ENCODE measurements at places on chromosomes 12 and 14. TPM values are rescaled to one million over a fixed set of nuclear protein-coding genes. Genes with fewer than 3 reads are reported as not detected.

The ACSM4 gene
- total RNA-seq: not detected

DNA sequence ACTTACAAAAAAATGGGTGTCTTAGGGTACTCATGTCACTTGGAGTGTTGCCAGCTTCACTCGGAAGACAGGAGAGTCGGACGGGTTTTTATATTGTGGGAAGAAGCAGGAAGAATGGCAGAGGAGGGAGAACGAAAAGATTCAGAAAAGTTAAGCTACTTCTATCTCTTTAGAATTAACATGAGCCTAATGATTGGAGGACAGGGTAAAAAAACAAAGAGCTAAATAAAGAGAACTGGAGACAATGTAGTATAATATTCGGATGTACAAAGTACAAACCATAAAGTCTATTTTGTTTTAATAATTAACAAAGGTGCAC is 43.9 kb downstream of the EFCAB11 start:
- no peak for DNase-seq

The INHBC gene
- total RNA-seq: not detected

- peak; percentile 73 for DNase-seq
Observed at GRCh38 chr12:54601841-54602240, 13.4 kb upstream of the PPP1R1A start.

GRCh38 chr14:88251650-88252049 is 71.4 kb downstream of the KCNK10 start:
- DNase-seq: no peak

DNA sequence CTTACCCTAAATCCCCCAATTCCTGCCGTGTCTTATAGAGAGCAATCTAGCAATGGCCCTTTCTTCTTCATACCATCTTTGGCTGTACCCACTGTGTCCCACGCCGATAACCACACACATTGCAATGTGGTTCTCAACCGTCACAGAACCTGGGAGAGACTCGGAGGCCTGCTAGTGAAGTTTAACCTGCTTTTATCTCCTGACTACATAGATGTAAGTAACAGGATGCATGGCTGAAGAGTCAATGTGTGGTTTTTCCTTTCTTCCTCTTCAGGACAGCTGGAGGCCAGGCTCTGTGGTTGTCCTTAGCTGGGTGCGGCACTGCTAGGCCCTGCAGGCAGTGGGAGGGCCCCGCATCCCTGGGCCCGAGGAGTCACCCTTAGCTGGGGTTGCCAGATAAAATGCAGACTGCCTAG is 51.3 kb downstream of the ZNF664 start:
- DNase-seq: peak; percentile 41

The PLD4 gene
- total RNA-seq: not detected

DNA sequence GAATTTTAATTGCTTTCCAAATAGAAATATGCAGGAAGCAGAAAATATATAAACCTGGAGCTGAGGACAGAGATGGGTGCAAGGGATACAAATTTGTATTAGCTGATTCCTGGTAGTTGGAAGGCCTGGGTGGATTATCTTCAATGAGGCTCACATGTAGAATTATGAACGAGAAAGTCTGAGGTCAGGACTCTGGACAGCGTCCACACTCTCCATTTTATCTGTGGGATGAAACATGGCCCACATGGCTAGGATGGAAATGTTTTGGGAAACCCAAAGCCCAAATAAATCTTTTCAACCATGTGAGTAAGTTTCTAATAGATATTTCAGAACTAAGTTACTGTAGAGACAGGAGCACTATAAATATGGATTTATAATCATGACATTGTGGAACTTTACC is 256.1 kb downstream of the APAF1 start:
- peak; percentile 2 for DNase-seq

The TSPAN11 gene
- total RNA-seq: 0.32 TPM

- DNase-seq: no peak
Observed at GRCh38 chr12:102953221-102953620, 4.3 kb upstream of the ASCL1 start.

- no peak for DNase-seq
Observed at GRCh38 chr14:58864751-58865513, 227.2 kb downstream of the DACT1 start.

DNA sequence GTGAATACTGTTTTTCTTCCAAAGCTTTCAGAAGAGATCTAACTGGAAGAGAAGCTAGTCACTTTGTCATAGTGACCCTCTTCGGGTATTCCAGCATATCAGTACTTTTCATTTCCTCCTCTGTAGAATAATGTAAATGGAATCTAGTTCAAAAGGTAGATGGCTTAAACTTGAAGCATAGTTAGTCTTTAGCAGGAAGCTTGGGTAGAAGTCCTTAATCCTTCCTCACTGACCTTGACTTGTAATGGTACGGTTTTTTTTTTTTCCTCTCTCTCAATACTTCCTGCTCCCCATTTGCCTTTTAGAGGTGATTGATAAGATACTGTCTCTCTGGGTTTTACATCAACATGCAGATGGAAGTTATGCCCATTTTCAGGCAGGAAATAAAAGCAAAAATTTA is 1.7 kb downstream of the FBXO34 start:
- no peak for DNase-seq

- no peak for DNase-seq
Observed at GRCh38 chr12:131085816-131086591, 132.3 kb downstream of the ADGRD1 start.

The PIK3C2G gene
- not detected for total RNA-seq

- peak; percentile 85 for DNase-seq
Observed at GRCh38 chr12:50597200-50598195, 92.7 kb downstream of the DIP2B start.

The EIF5 gene
- total RNA-seq: 160 TPM

The MAP1LC3B2 gene
- total RNA-seq: not detected

The KRT82 gene
- not detected for total RNA-seq

DNA sequence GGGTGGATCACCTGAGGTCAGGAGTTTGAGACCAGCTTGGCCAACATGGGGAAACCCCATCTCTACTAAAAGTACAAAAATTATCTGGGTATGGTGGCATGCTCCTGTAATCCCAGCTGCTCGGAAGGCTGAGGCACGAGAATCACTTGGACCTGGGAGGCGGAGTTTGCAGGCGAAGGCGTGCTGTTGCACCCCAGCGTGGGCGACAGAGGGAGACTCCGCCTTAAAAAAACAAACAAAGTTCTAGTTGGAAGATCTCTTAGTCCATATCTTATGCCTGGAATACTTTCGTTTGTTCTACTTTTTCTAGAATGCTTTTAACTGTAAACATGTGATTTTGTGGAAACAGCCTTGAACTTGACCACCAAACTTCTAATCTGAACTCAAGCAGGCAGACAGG is 38.7 kb downstream of the PPHLN1 start:
- no peak for DNase-seq

GRCh38 chr14:90547250-90547649 is 150.4 kb downstream of the CALM1 start:
- no peak for DNase-seq

The KRT75 gene
- total RNA-seq: not detected

The NEMP1 gene
- total RNA-seq: 29.3 TPM

- DNase-seq: no peak
Observed at GRCh38 chr12:110687396-110688169, 1.3 kb downstream of the HVCN1 start.

The NXPH4 gene
- total RNA-seq: 1.4 TPM

DNA sequence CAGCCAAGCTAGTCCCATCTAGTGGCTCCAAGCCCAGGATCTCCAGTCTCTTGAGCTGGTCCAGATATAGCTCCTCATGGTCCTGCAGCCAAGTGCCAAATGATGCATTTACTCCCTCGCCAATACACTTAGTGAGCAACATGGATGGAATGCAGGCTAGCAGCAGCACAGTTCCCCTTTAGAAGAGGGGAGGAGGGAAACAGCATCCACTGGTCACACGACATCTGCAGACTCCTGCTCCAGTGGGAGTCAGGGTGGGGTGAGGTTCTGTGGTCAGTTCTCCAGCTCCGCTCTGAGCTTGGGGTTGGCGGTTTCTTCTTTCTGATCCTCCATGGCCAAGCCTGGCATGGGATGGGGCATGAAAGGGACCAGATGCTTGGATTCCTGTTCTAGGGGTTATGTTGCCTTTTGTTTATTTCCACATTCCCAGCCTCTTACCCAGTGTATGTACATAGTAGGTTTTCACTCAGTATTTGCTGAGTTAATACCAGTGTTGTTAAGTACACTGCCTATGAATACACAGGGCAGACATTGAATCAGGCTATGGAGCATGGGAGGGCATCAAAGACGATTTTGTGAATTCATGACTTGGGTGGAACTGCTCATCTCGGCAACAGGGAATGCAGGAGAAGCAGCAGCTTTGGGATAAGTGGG is 57.3 kb downstream of the GALNT16 start:
- DNase-seq: peak; percentile 99

GRCh38 chr12:46266382-46266791 is 2.5 kb downstream of the SLC38A1 start:
- peak; percentile 84 for DNase-seq

DNA sequence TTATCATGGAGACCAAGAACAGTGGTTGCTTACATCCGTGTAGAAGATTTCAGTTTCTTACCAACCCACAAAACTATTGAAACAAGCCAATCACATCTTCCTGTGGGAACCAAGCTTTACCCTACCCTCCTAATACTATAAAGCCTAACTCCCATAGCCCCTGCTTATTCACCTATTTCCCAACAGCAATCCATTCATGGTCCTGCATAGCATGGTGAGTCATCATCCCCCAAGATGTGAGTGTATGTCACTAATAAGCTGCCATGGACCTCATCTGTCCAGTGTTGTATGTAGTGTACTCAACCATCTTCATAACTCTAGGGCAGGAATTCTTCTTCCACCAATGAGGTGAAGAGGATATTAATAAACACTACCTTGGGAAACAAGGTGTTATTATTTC is 1620.4 kb upstream of the FLRT2 start:
- peak; percentile 11 for DNase-seq

DNA sequence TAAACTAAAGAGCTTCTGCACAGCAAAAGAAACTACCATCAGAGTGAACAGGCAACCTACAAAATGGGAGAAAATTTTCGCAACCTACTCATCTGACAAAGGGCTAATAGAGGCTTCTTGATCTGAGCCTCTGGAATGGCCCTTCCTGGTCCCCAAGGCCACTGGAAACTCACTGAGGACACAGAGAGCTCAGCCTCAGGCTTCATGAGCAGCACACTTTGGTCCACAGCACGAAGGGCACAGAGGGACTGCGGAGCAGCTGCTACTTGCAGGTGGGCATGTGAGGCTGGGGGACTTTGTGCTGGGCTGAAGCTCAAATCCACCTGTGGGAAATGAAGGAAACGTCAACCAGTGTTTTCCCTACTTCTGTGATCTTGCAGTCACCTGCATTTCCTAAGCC is 27.4 kb downstream of the PZP start:
- DNase-seq: no peak

DNA sequence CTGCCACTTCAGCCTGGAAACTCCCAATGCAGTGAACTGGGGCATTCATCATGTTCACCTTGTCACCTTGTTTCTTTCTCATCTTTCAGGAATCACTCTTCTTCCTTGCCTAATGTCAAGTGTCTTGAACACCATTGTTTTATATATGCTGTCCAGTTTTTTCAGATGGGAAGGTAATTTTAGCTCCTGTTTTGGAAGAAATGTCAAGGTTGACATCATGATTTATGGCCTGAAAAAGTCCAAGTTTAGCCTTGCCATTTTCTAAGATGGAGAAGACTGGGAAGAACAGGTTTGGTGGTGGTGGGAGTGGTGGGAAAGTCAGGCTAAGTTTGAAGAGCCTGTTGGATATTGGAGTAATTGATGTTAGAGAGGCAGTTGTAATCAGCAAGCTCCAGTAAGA is 54.0 kb downstream of the ADCK1 start:
- DNase-seq: no peak

The SPX gene
- total RNA-seq: 3.1 TPM

DNA sequence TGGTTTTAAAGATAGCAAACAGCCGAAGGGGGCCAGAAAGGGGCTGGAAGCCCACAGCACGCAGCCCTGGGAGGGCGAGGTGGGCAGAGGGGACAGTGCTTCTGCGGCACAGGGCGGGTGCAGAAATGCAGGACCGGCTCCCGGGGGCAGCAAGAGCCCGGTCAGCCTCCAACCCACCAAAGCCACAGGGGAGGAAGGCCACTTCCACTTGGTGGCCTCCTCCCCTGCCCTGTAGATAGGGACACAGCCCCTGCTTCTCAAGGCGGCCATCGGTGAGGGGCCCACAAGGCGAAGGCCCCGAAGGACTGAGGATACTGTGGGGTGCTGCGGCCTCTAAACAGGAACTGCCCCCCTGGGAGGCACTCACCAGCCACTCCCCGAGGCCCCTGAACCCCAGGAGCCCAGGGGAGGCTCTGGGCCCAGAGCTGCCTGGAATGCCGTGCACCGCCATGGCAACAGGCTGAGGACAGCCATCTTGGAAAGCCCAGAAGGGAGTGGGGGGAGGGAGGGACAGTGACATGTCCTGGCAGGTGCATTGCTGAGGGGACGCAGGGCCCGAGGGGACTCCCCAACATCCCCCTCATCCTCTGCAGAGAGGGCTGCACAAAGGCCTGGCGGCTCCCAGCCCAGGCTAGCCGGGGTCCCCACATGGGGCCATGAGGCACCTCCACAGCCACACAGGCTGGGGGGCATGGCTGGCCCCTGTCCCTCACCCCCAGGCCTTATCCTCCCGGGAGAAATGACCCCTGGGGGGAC is 114.7 kb downstream of the NCOR2 start:
- DNase-seq: no peak

- DNase-seq: no peak
Observed at GRCh38 chr14:79967001-79967400, 244.3 kb downstream of the DIO2 start.

The RIPK3 gene
- total RNA-seq: not detected

GRCh38 chr12:67382241-67382871 is 113.2 kb downstream of the CAND1 start:
- DNase-seq: peak; percentile 84

The DBX2 gene
- not detected for total RNA-seq

- no peak for DNase-seq
Observed at GRCh38 chr14:50340045-50340444, 27.9 kb downstream of the DMAC2L start.

- DNase-seq: no peak
Observed at GRCh38 chr12:67594888-67595287, 53.7 kb upstream of the DYRK2 start.

DNA sequence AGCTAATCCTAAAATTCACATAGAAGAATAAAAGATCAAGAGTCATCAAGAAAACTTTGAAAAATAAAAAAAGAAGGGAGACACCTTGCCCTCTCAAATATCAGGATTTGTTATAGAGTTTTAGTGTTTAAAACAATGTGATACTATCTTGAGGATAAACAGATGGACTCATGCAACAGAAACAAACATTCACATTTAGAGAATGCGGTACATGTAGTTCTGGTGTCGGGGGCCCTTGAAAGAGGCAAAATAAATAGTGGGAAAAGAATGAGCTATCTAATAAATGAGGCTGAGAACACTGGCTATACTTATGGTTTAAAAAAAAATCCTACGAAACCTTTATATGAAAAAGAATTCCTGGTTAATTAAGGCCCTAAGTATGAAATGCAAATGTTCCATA is 127.7 kb downstream of the LLPH start:
- peak; percentile 43 for DNase-seq

GRCh38 chr12:132921685-132922084 is 34.3 kb upstream of the CHFR start:
- DNase-seq: no peak

DNA sequence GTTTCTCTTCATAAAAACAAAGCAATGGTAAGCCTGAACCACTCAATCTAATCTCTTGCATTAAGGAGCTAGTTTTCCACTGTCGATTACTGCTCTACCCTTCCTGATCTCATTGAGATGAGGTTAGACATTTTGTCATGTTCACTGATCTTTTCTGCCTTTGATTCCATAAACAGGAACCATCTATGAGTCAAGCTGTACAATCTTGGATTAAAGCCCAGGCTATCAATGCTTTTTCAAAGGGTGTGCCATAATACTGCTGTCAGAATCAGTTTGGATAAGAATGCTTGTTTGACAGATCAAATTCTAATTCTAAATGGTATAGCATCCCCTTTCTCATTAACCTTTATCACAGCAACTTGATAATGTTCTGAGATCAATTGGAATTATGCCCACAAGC is 16.1 kb downstream of the GRIP1 start:
- peak; percentile 7 for DNase-seq
